ENCODE measurements at places on chromosomes 6 and 20.

DNA sequence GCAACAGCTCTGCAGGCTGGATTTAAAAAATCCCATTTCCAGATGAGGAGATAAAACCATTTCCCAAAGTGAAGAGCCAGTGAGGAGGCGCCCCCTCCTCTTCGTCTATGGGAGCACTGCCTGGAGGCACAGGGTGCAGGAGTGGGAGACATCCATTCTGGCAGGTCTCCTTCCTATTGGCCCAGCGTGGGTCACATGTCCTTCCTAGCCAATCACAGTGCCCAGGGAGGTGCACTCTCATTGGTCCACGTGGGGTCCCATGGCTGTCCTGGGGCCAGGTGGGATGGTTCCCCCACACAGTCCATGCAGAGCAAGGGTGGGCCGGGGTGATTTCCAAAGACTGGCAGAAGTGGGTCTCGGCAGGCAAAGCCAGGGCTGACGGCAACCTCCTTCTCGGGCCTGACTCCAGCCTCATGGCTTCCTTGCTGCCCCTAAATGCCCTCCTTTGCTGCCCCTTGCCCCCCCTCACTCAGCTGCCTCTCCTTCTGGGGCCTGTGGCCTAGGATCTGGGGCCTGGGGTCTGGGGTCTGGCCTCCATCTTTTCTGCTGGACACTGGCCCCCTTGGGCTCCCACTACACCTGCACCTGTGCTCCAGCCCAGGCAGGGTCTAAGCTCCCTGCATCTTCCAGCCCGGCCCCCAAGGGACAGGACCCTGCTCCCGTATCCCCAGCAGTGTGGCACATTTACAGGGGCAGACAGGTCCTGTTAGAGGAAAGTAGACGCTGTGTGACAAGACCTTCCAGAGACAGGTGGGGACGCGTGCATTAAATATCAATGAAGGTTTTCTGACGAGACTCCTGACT is 231.7 kb downstream of the TAF4 start:
- DNase-seq = no peak

DNA sequence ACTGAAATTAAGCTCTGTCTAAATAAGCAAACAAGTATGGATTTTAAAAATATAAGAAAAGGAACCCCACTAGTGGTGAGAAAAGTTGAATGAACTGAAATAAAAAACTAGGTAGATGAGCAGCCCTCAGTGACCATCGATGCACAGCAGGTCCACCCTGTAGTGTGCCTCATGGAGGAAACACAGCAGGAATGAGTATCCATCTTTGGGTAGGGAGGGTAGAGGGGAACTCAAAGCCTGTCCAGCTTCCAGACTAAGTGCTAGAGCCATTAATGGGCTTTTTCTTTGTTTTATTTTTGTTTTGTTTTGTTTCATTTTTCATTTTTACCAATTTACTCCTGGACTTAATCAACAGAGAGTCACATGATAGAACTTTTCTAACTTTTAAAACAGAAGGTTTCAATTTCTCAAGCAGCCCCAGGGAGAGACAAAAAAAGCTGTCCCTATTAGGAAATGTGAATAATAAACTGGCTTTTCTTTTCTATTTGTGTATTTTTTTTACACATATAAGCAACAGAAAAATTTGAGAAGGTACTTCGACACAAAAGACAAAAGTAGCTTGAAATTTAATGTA is 700.6 kb downstream of the HACE1 start:
- DNase-seq = no peak

GRCh38 chr20:40073535-40074111 is 615.4 kb downstream of the MAFB start:
- DNase-seq = no peak

DNA sequence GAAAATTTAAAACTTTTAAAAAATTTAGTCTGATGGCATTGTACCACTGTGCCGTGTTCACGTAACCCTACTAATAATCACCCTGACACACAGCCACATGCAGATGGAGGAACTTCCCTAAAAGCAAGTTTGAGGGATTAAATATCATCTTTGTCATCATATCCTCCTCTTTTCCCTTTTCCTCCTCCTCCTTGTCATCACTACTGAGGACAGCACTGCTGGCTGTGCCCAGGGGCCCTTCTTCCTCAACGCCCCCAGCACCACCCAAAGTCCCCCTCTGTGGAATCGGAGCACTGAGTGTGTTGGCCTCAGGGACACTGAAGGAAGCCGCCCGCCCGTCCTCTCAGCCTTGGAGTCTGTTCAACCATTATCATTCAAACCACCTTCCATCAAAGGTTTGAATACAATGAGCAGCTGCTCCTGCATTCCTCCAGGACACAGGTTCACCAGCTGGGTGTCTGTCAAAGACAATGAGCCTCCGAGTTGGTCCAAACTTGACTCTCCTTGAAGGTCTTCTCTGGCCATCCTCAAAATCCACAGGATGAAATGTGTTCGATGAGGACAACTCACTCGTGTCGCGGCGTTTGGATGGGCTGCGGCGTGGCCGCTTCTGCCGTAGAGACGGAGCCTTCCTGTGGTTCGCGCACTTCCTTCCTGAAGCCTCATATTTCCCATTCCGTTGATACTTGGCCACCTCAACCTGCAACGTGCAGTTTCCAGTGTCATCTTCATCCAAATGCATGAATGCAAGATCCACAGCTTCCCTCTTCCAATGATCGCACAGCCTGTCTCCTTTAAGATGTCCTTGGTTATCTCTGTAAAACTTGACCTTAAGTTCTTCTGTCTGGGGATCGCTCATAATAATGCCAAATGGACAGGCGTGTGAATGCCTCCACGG is 23.3 kb downstream of the NQO2 start:
- no peak for DNase-seq

GRCh38 chr6:33191383-33192104 is 723 bp downstream of the COL11A2 start:
- DNase-seq = no peak

GRCh38 chr20:59720013-59720412 is 115.7 kb downstream of the PHACTR3 start:
- no peak for DNase-seq

GRCh38 chr20:8292793-8293192 is 160.7 kb downstream of the PLCB1 start:
- no peak for DNase-seq

DNA sequence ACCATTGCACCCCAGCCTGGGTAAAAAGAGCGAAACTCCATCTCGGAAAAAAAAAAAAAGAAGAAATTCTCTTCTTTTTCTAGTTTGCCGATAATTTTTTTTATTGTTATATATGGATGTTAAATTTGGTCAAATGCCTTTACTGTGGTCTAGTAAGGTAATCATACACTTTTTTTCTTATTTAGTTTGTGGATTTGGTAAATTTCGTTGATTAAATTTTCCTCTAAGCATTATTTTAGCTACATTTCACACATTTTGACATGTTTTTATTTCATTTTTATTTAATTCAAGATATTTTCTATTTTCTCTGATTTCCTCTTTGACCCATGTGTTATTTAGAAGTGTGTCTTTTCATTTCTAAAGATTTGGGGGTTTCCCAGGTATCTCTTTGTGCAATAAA is 18.0 kb upstream of the ELOVL2 start:
- DNase-seq = no peak

- no peak for DNase-seq
Measured at GRCh38 chr20:62489186-62489931, 13.6 kb upstream of the GATA5 start.

GRCh38 chr6:11953641-11954040 is 58.5 kb upstream of the HIVEP1 start:
- no peak for DNase-seq

GRCh38 chr6:31814677-31815024 is 432 bp downstream of the HSPA1L start:
- no peak for DNase-seq

GRCh38 chr6:139436200-139436956 is 61.9 kb upstream of the CITED2 start:
- no peak for DNase-seq

- DNase-seq = no peak
Measured at GRCh38 chr6:47230579-47230978, 79.1 kb downstream of the TNFRSF21 start.

- DNase-seq = no peak
Measured at GRCh38 chr6:36663504-36664446, 14.7 kb upstream of the CDKN1A start.

DNA sequence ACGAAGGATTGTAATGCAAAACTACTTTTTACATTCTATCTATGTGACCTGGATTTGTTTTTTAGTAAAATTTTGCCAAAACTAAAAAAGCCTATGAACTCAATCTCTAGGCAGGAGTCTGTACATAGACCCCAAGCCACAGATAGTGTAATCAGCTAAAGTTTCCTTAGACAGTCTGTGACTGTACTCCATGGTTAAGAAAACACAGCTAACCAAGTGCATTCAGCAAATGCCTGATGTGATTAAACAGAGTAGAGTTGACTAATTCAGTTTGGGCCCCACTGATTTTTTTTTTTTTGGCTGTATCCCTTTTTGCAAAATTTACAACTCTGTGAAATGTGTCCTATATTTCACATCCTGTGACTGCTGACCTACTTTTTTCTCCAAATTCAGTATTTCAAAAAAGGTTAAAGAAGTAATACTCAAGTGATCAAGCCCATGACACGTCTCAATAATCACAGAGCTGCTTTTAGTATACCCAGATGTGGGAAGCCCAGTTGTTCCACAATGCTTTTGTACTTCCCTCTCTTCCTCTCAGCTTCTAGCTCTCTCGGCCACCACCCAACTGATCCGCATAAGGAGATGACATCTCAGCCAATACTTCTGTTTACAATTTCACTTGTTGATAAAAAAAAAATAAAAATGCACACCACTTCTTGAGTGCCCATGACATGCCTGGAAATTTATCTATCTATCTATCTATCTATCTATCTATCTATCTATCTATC is 108.8 kb upstream of the TBX18 start:
- no peak for DNase-seq

DNA sequence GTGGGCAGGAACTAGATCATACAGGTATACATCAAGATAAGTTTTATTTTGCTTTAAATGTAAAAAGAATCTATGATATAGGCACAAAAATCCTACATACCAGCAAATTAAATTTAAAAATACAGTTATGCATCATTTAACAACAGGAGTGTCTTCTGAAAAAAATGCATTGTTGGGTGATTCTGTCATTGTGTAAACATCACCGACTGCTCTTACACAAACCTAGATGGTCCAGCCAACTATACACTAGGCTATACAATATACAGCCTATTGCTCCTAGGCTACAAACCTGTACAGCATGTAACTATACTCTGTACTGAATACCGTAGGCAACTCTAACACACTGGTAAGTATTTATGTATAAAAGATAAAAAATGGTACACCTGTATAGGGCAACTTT is 139.4 kb downstream of the RNGTT start:
- DNase-seq = no peak

DNA sequence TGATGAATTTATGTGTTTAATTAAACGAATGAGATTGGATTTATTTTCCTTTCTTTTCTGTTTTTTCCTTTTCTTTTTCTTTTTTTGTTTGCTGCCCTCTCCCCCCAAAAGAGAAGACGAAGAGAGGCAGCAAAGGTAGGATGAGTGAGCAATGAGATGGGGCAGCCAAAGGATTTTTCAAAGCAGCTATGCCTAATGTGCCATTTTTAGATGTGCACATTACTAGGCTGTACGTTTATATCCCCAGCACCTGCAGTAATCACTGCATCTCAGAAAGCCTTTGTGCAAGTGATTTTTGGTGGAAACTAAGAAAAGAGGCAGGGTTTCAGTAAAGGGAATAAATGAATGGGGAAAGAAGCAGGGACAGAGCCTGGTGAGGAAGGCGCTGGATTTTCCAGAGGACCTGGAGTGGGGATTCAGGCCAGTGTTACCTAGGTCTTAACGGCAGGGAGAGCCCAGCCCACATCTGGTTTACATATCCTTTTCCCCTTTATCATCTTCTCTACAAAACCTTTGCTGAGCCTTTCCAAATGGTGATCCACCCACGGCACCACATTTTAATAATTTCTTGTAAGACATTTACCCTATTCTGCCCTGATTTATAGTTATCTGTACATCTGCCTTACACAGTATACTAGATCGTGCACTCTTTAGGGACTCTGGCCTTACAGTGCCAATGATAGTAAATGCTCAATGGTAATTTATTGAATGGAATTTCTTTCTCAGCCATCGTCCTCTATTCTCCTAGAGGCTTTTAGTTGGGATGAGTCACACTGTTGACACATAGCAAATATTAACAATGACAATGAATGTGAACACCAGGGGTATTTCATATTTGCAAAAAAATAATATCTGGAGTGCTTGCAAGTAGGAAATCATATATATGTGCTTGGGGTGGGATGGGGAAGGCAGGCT is 38.3 kb upstream of the ATXN1 start:
- no peak for DNase-seq

- DNase-seq = no peak
Measured at GRCh38 chr6:154341871-154342270, 14.7 kb downstream of the IPCEF1 start.

DNA sequence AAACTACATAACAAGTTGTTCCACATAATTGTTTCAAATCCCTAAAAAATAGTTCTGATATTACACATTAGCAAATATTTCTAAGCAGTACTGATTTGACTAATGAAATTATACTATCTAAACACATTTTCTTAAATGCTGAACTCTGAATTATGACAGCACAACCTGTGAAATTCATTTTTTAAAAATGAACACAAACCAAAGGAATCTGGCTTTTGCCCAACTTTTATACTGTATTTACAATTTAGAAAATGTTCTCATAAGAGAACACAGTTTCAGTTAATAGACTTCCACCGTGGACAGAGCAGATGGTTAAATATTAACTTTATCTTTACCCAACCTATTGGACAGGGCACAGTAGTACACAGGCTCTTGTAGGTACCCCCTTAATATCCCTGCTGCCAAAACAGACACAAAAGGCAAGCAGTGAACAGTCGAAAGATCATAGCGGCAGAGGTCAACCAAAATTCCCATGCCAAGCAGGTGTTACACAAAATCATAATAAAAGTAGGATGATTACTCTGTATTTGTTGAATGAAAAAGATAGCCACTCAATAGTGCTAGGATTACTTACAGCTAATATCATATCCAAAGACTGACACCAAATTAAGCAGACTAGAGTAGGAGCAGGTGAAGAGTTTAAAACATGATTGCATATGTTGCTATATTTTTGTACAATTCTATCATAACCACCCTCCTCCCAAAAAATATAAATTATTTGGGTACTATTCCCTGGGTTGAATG is 122.5 kb downstream of the RNGTT start:
- no peak for DNase-seq

DNA sequence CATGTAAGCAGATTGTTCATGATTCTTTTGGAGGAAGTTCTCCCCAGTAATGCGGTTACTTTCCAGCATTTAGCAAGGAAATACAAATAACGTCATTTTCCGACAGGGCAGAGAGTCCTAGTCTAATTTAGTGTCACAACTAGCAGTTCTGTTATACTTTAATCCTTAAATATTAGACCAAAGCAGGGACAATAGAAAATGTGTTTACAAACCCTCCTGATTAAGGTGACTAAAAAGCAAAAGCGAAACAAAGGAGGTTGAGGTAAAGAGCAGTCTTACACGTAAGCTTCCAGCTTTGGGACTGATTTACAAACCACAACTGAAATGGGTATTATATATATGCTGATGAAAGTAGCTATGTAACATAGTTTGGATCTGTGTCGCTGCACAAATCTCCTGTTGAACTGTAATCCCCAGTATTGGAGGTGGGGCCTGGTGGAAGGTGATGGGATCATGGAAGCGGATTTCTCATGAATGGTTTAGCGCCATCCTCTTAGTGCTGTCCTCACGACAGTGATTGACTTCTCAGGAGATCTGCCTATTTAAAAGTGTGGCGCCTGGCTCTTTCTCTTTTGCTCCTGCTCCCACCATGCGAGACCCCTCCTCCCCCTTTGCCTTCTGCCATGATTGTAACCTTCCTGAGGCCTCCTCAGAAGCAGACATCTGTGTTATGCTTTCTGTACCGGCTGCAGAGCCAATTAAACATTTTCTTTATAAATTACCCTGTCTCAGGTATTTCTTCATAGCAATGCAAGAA is 81.9 kb downstream of the PLCB1 start:
- no peak for DNase-seq

GRCh38 chr6:2108700-2109306 is 136.6 kb downstream of the GMDS start:
- DNase-seq = no peak

Data from cortex of kidney (tissue), 1 donor.